Breast epithelium (tissue), 4 donors: ENCODE measurements at places on chromosomes 16 and 17. TPM values are rescaled to one million over a fixed set of nuclear protein-coding genes. Genes with fewer than 3 reads are reported as not detected.

ASPHD1 gene
- total RNA-seq: 2.5 TPM

LSM12 gene
- total RNA-seq: 36.8 TPM

- no peaks in the 10 kb centered on the region for H3K4me1 ChIP-seq
- DNase-seq: no peak
- H3K4me3 ChIP-seq: no peak overlapping the region
- no peak overlapping the region for H3K27ac ChIP-seq
These were observed 1950.1 kb downstream of the TP53TG3F start for GRCh38 chr16:35409503-35409902.

DNA sequence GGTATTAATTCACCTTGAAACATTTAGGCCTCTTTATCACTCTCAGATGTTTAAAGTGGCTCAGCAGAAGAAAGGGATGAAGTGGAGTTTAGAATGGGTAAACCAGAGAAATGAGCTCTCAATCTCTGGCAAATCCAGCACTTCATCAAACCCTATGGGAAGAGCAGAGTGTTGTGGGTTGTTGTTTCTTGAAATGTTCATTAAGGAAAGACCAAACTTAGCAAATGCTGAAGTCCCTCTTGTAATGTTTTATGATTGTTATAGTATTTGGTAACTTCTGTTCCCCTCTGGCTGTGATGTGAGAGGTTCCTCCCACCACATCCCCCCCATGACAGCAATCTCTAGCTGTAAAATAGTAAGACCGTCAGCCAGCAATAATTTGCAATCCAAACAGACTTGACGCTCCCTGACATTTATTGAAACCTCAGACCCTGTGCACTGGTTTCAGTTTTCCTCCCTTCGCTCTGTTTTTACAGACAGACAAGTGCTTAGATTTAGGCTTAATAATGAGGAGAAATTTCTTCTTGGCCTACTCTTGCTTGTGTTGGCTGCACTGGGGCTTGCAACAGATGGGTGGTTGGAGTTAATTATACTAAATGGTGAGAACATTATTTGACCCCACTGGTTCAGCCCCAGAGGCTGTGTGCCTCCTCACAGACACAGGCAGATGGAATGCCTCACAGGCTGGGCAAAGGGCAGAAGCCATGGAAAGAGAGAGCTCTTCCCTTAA, 609.4 kb upstream of the SOX9 start:
- H3K36me3 ChIP-seq: no peaks in the 10 kb centered on the region
- no peaks in the 10 kb centered on the region for H3K4me1 ChIP-seq
- H3K4me3 ChIP-seq: no peak overlapping the region
- no peak for DNase-seq

- no peak for DNase-seq
- H3K4me3 ChIP-seq: peak overlapping the region; percentile 51
- H3K27ac ChIP-seq: no peak overlapping the region
- H3K36me3 ChIP-seq: no peaks in the 10 kb centered on the region
- no peaks in the 10 kb centered on the region for H3K27me3 ChIP-seq
- peaks cover 4% of the 10 kb centered on the region for H3K4me1 ChIP-seq
These were observed 584 bp downstream of the PHOSPHO1 start for GRCh38 chr17:49229805-49230600.

SEC14L5 gene
- 0.59 TPM for total RNA-seq

DNA sequence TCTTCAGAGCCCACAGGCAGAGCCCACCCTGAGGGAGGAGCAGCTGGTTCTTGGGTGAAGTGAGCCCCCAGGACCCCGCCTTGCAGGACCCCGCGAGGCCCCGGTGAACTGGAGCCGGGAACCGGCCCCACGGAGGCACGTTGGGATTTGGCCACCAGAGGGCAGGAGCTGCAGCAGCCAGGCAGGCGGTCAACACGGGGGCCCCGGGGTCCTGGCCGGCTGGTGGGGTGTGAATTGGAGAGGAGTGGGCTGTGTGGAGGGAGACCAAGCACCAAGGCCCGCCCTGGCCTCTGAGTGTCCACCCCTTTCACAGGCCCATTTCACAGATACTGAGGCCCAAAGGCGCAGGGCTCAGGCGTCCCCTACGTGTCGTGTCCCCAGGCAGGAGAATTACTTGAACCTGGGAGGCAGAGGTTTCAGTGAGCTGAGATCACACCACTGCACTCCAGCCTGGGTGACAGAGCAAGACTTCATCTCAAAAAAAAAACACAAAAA, 2.2 kb downstream of the DPEP1 start:
- H3K36me3 ChIP-seq: no peaks in the 10 kb centered on the region
- DNase-seq: no peak
- H3K4me1 ChIP-seq: no peaks in the 10 kb centered on the region
- no peak overlapping the region for H3K27ac ChIP-seq
- no peak overlapping the region for H3K4me3 ChIP-seq

DNA sequence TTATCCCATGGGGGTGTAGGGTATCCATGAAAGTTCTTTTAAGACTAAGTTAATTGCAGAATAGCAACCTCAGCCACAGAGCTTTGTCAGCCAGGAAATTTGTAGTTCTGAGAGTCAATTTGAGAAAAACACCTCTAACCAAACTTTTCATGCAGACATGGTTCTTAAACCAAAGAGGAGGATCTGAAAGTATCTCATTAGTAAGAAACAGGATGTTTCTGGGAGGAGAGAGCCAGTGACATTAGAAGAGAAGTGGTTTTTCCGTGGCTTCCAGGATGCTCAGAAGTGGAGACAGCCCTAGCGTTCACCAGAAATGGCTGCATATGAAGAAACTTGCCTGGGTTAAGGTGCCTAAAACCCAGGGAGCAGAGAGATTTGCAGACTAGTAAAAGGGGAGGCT, 7.9 kb downstream of the GNAO1 start:
- H3K27ac ChIP-seq: no peak overlapping the region
- DNase-seq: no peak
- H3K4me1 ChIP-seq: no peaks in the 10 kb centered on the region
- no peak overlapping the region for H3K4me3 ChIP-seq
- H3K36me3 ChIP-seq: no peaks in the 10 kb centered on the region

DNA sequence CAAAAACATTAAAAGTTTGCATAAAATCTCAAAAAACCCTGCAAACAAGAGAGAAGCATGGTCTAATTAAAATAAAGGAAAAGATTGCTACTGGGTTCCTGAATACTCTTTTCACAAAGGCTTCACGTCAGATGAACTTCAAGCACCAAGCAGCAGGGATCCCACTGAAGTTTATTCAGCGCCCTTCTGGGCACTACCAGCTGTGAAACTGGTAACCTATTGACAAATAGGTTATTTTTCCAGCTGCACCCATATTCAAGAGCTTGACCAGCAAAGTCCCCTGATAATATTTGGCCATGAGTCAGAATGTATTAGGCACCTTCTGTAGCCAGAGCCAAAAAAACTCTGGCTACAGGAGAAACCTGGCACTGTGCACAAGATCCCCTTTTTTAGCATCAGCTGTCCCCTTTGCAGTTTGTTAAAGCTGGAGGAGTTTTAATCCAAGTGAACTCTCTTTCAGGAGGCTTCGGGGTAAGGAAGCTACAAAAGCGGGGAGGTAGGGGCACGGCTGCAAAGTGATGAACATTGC, 60.3 kb downstream of the GRIN2A start:
- no peaks in the 10 kb centered on the region for H3K4me1 ChIP-seq
- no peak for DNase-seq
- H3K27me3 ChIP-seq: no peaks in the 10 kb centered on the region
- no peak overlapping the region for H3K27ac ChIP-seq
- peak overlapping the region; percentile 14 for H3K4me3 ChIP-seq
- no peaks in the 10 kb centered on the region for H3K36me3 ChIP-seq

DNA sequence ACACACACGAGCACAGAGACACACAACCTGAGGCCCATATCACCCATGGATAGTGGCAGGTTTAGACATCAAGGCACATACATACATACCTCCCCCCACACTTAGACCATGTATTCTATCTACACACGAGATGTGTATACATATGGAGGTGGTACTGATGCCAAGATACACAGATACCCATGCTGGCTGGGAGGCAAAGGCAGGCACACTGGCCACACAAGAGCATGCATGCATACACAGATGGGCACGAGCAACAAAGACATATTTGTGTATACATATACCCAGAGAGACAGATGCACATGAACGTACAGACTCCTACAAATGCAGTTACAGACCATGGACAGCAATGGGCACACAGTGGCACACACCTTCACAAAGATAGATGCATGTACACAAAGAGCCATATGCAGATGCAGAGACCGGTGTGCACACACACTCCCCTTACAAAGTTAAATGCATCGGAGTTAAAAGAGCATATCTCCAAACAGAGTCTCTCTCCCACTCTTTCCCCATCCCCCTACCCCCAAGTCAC, 2.0 kb upstream of the C17orf113 start:
- no peak for DNase-seq
- no peak overlapping the region for H3K27ac ChIP-seq
- H3K27me3 ChIP-seq: no peaks in the 10 kb centered on the region
- H3K4me3 ChIP-seq: no peak overlapping the region

- no peak for DNase-seq
- no peak overlapping the region for H3K27ac ChIP-seq
- H3K4me3 ChIP-seq: no peak overlapping the region
- H3K4me1 ChIP-seq: no peaks in the 10 kb centered on the region
These were observed 39.7 kb upstream of the DHX40 start for GRCh38 chr17:59525668-59526067.

DNA sequence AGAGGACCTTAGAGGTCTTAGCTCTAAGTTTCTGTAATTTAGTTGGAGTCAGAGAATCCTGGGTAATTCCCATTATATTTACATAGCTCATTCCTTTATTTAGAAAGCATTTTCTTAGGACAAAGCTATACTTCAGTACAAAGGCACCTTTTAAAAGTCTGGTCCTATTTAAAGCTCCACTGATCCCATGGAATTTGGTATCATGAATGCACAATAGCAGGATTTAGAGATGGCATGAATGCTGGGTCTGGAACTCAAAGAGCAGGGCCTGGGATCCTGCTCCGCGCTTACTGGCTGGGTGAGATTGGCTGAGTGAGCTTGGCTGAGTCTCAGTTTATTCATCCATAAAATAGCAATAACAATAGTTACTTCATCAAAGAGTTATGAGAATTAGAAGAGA, 4.8 kb downstream of the KRT23 start:
- no peaks in the 10 kb centered on the region for H3K36me3 ChIP-seq
- H3K4me3 ChIP-seq: no peak overlapping the region
- H3K27ac ChIP-seq: no peak overlapping the region
- no peak for DNase-seq
- no peaks in the 10 kb centered on the region for H3K27me3 ChIP-seq

QPRT gene
- 13.3 TPM for total RNA-seq

TVP23B gene
- 66.2 TPM for total RNA-seq

DNA sequence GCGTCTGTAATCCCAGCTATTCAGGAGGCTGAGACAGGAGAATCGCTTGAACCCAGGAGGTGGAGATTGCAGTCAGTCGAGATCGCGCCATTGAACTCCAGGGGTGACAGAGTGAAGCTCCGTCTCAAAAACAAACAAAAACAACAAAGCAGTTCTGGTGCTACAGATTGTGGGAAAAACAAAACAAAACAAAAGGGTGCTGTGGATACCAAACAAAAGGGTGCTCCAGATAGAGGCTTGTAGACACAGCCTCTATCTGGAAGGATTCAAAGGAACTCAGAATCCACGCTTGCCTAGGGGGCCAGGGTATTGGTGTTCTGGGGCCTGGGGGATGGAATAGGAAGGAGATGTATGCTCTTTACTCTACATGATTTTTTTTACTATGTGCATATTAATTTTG, 2.5 kb downstream of the MYLK3 start:
- H3K27ac ChIP-seq: no peak overlapping the region
- no peaks in the 10 kb centered on the region for H3K27me3 ChIP-seq
- H3K4me3 ChIP-seq: no peak overlapping the region
- DNase-seq: no peak
- no peaks in the 10 kb centered on the region for H3K36me3 ChIP-seq

GRCh38 chr16:24478401-24478800, 61.0 kb upstream of the RBBP6 start:
- DNase-seq: no peak
- no peak overlapping the region for H3K27ac ChIP-seq
- H3K27me3 ChIP-seq: peaks cover 6% of the 10 kb centered on the region
- H3K36me3 ChIP-seq: no peaks in the 10 kb centered on the region
- no peak overlapping the region for H3K4me3 ChIP-seq

BICDL2 gene
- total RNA-seq: not detected

- no peaks in the 10 kb centered on the region for H3K27me3 ChIP-seq
- peak overlapping the region; percentile 94 for H3K27ac ChIP-seq
- no peak overlapping the region for H3K4me3 ChIP-seq
- no peaks in the 10 kb centered on the region for H3K36me3 ChIP-seq
These were observed 138.7 kb downstream of the GAS7 start for GRCh38 chr17:10059684-10060211.

SNX11 gene
- 19.7 TPM for total RNA-seq

CLEC3A gene
- total RNA-seq: not detected

GRCh38 chr16:84976644-84977400, 34.5 kb downstream of the ZDHHC7 start:
- peak overlapping the region; percentile 39 for H3K27ac ChIP-seq
- H3K27me3 ChIP-seq: no peaks in the 10 kb centered on the region
- peaks cover 5% of the 10 kb centered on the region for H3K4me1 ChIP-seq
- peak; percentile 68 for DNase-seq

RAPGEFL1 gene
- total RNA-seq: 10.8 TPM

- no peak for DNase-seq
- H3K4me1 ChIP-seq: no peaks in the 10 kb centered on the region
- no peaks in the 10 kb centered on the region for H3K36me3 ChIP-seq
- H3K4me3 ChIP-seq: no peak overlapping the region
These were observed 131.4 kb downstream of the WWOX start for GRCh38 chr16:78230832-78231231.

GRCh38 chr16:66273644-66274334, 92.7 kb upstream of the CDH5 start:
- H3K27me3 ChIP-seq: no peaks in the 10 kb centered on the region
- H3K36me3 ChIP-seq: no peaks in the 10 kb centered on the region
- no peak overlapping the region for H3K4me3 ChIP-seq
- DNase-seq: no peak
- H3K27ac ChIP-seq: no peak overlapping the region

DNA sequence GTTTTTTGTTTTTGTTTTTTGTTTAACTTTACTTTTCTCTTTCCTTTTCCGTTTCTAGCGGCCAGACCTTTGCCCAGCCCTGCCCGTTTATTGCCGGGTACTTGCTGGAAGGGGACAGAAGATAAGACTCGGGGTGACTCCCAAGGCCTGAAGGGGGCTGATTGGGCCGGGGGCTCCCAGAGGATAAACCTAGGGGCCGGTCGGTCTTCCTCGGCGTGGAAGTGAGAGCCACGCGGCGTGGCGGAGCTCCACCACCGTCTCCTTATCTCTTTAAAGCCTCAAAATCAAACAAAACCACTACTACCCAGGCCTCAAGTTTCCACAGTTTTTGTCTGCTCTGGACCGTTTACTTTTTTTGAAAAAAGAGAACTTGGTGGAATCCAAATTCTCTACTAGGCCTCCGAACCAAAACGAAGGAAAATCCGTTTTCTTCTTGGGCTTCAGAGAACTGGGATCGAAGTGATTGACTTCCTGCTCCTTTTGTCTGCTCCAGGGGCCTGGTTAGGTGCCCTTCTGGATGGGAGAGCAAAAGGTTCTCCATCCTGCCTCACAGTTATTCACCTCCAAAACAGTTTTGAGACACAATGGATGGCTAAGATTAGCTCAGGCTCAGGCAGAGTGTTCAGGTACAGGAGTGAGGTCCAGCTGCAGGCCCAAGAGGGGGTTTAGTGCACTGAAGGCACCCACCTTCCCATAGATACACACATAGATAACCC, 8.5 kb upstream of the HOXB9 start:
- peaks cover 3% of the 10 kb centered on the region for H3K27me3 ChIP-seq
- no peak overlapping the region for H3K4me3 ChIP-seq
- H3K27ac ChIP-seq: no peak overlapping the region
- no peaks in the 10 kb centered on the region for H3K36me3 ChIP-seq
- no peaks in the 10 kb centered on the region for H3K4me1 ChIP-seq
- no peak for DNase-seq
